ENCODE measurements at places on chromosomes 7 and 10.
A peak's percentile ranks its signal among the peaks of the same experiment; 100 is the strongest.

- DNase-seq, result no peak
These were observed 376.8 kb upstream of the STEAP1 start for GRCh38 chr7:89777499-89777898.

- DNase-seq, result no peak
These were observed 2.5 kb downstream of the NUDT1 start for GRCh38 chr7:2244404-2244995.

- DNase-seq, result no peak
These were observed 38.3 kb upstream of the YAE1 start for GRCh38 chr7:39527951-39528350.

- no peak for DNase-seq
These were observed 2.9 kb downstream of the MACROH2A2 start for GRCh38 chr10:70055550-70055949.

- no peak for DNase-seq
These were observed 14.5 kb downstream of the XRCC2 start for GRCh38 chr7:152661479-152661878.

DNA sequence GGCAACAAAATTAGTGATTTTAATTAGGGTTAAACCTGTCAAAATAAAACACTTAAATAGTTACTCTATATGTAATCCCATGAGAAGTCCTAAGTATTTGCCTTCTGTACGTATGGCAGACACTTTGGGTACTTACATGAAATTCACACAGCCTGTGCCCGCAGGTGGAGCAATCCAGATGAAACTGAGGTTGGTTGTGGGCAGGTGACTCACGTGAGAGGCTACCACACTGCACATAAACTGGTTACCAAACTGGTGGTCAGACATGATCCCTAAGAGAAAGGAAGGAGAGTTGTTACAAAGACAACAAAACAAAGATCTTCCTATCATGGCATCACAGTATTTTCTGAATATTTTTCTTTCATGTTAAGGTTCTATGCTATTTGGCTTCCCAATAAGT, 156.1 kb downstream of the RELN start:
- DNase-seq, result no peak

GRCh38 chr10:122164815-122165483, 106.1 kb upstream of the BTBD16 start:
- DNase-seq, result peak; percentile 36

DNA sequence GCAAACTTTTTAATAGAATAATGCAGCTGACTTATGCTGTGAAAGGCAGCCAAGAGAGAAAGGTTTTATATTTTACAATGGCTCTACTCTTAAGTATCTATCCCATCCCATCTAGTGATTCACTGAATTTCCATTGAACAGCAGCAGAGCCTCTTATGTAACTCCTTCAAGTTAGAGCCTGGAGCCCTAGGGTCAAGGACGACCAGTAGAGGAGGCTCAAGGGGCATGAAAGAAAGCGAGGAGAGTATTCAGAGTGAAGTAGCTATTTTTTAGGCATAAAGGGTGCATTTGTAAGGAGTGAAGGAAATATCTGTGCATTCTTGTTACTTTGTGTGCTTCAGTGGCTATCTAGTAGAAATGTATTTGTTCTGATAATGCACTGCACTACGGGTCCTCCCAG, 180.2 kb upstream of the TPK1 start:
- no peak for DNase-seq

DNA sequence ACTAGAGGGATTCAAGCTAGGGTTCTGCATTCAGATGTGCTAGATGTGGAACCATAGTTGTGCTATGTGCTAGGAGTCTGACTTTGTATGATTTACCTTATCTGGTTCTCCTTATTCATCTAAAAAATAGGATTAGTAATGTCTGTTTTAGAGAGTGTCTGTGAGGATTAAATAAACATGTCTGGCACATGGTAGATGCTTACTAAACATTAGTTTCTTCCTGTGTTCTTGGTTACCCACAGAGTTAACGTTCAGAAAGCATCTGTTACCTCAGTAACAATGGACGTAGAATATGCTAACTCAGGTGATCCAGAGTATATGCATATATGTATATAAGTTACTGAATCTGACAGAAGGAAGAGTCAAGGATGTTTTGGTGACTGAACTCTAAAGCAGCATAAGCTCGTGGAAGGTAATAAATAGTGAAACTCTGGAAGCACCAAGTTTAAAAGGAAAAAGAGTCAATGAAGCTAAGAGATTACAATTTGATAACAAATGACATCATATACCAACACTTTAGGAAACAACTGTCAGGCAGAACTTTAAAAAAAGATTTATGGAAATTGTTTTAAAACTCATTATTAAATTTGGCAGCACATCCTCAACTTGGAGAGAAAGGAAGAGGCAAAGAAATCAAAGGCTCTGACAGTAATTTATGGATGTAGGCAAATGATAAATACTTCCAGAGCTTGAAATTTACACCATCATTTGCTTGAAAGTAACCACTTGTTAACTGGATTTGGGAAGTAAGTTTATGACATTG, 127.0 kb downstream of the CCNY start:
- no peak for DNase-seq

GRCh38 chr10:23445591-23445990, 6.7 kb downstream of the OTUD1 start:
- no peak for DNase-seq

DNA sequence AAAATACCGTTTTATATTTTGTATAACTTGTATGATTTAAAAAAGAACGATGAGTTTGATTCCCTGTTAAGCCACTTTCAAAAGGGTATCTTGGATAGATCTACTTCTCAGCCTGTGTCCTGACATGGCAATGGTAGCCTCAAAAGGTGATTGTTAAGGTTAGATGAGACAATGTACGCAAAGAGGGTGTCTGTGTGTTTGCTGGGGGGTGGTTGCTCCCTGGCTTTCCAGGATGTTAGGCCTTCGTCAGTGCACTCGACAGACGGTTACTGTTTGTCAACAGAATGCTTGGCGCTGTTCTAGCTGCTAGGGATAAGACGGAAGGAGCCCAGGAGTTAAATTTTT, 90.3 kb downstream of the NEURL1 start:
- peak; percentile 17 for DNase-seq

DNA sequence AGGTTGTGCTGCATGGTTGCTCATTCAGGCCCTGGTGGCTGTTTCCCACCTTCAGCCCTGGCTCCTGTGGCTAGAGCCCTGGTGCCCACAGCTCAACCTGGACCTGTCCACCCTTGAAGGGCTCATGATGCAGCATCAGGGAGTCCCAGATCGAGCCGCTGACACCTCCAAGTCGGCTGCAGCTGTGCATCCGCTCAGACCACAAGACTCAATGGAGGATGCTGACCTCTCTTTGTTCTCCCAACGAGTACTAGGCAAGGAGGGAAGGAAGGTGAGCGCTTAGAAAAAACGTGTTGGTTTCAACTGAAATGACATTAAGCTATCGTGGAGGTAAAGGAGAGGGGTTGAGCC, 9.5 kb upstream of the C10orf95 start:
- peak; percentile 60 for DNase-seq

DNA sequence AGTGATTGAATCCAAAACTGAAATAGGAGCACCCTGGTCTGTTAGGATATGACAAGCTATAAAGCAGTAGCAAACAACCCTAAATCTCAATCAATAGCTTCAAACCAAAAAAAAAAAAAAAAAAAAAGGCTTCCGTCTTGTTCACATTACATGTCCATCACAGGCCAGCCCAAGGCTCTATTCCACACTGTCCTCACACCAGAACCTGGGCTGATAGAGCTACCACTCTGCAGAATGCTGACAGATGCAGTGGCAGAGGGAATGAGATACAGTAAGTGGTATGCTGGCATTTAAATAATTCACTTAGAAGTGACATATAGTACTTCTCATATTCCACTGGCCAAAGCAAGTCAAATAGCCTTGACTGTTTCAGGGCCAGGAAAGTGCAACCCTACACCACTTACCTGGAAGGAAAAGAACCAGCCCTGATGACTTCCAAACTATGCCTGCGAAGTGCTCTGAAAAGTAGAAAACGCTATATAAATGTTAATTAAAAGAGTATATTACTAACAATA, 5.8 kb downstream of the CDCA7L start:
- no peak for DNase-seq

GRCh38 chr7:132592936-132593335, 16.7 kb upstream of the PLXNA4 start:
- DNase-seq, result no peak
